ENCODE measurements at places on chromosomes 12 and 14. TPM values are rescaled to one million over a fixed set of nuclear protein-coding genes. Genes with fewer than 3 reads are reported as not detected.
A peak's percentile ranks its signal among the peaks of the same experiment; 100 is the strongest.

KRT82 gene
- not detected for polyA plus RNA-seq

FAM186B gene
- 0.33 TPM for polyA plus RNA-seq

RASAL1 gene
- 0.26 TPM for polyA plus RNA-seq

CCDC177 gene
- not detected for polyA plus RNA-seq

LRP1-AS gene
- not detected for polyA plus RNA-seq

NPFF gene
- polyA plus RNA-seq: not detected

C12orf50 gene
- not detected for polyA plus RNA-seq

ENDOU gene
- not detected for polyA plus RNA-seq

DNA sequence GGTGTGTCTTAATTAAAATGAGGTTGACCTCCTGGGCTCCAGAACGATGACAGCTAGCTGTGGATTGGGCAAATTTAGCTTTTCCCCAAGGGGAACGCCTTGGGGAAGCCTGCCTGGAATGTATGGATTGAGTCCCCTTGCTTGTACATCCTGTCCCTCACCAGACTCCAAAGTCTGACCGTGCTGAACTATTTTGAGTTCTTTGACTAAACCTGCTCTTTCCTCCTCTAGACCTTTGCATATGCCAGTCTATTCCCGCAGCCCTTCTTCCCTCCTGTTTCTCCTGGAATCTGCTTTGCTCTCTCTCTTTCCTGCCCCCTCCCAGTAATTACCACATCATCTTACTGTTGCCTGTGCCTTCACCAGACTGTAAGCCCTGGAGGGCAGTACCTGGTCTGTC, 11.5 kb upstream of the KDM2B start:
- no peak for DNase-seq

DNA sequence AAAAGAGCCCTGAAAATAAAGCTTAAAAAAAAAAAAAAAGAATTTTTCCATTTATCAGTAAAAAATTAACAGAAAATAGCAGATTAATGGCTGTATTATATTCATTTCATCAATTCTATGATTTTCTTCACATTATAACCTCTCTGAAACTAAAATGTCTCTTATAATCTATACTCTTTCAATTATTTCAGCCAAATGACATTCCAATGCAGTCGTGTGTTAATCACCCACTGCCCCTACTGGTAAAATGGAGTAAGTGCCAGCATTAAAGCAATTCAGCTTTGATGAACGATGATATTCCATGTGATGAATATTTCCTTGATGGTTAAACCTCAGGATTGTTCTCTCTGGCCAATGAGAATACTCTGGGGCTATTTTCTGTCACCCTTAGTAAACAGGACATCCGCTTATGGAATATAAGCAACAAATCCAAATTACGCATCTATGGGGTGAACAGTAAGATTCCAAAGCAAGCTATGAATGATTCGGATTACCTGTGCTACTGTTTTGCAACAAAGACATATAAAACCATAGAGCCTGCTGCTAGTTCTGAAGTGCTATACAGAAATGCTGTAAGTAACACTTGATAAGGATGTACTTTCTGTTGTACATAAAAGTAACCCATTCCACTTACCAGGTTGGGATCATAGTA, 20.3 kb upstream of the SYCP3 start:
- no peak for DNase-seq

- DNase-seq: no peak
Measured at GRCh38 chr12:98939350-98939749, 294.3 kb downstream of the APAF1 start.

DNA sequence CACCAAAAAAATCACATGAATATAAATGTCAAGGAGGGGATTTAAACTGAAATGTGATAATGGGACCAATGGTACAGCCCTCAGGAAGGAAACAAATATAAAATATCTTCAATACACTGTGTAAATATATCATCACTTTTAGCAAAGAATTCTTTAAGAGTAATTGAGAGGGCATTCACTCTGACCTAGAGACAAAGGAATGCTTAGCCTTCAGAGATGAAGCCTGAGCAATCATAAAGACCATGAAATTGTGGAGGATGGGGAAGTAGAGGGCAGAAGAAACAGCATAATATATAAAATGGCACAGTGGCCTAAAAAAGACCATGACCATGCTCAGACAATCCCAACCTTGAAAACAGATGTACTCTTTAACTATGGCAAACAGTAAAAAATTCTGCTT, 20.4 kb downstream of the YAF2 start:
- DNase-seq: no peak

DNA sequence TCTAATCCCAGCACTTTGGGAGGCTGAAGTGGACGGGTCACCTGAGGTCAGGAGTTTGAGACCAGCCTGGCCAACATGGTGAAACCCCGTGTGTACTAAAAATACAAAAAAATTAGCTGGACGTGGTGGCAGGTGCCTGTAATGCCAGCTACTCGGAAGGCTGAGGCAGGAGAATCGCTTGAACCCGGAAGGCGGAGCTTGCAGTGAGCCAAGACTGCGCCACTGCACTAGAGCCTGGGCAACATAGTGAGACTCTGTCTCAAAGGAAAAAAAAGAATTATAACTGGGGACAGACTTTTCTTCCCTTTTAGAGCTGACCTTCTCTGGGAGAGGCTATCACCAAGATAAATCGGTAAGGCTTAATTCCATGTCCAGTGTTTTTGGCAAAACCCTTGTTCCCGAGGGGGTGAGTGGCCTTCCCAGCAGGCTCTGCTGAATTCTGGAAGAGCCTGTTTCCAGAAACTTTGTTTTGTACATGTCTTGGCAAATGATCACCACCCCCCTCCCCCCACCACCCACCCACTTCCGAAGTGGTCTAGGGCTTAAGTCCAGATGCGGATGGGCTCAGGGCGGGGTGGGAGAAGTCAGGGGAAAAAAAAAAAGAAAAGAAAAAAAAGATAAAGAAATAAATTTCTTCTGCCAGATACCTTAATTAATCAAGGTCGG, 32.3 kb upstream of the DEGS2 start:
- DNase-seq: no peak

- no peak for DNase-seq
Measured at GRCh38 chr12:5987573-5987972, 42.5 kb upstream of the ANO2 start.

GRCh38 chr12:104201238-104202001, 14.2 kb upstream of the TXNRD1 start:
- DNase-seq: no peak

GRCh38 chr12:108589028-108589839, 8.7 kb downstream of the TMEM119 start:
- no peak for DNase-seq

- DNase-seq: no peak
Measured at GRCh38 chr12:25960961-25961360, 2.5 kb downstream of the RASSF8 start.

- DNase-seq: no peak
Measured at GRCh38 chr14:83575301-83575700, 1954.6 kb upstream of the FLRT2 start.

DNA sequence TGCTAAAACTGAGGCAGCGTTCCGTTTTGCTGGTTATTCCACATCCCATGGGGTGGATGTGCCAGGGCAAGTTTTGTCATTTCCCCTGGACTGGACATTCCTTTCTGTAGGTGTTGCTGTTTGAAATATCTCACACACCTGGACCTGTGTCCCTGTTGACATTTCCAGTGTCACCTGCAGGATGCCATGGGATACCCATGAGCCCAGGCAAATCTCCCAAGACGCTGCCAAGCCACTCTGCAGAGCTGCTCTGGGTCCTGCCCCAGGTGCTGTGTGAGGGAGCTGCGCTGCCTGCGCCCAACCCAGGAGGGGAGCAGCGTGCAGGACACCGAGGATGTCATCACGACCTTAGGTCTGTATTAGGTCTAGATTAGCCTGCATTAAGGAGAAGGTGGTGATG, 5.2 kb upstream of the PACS2 start:
- no peak for DNase-seq

- DNase-seq: no peak
Measured at GRCh38 chr12:49929581-49929980, 21.0 kb upstream of the AQP2 start.

DNA sequence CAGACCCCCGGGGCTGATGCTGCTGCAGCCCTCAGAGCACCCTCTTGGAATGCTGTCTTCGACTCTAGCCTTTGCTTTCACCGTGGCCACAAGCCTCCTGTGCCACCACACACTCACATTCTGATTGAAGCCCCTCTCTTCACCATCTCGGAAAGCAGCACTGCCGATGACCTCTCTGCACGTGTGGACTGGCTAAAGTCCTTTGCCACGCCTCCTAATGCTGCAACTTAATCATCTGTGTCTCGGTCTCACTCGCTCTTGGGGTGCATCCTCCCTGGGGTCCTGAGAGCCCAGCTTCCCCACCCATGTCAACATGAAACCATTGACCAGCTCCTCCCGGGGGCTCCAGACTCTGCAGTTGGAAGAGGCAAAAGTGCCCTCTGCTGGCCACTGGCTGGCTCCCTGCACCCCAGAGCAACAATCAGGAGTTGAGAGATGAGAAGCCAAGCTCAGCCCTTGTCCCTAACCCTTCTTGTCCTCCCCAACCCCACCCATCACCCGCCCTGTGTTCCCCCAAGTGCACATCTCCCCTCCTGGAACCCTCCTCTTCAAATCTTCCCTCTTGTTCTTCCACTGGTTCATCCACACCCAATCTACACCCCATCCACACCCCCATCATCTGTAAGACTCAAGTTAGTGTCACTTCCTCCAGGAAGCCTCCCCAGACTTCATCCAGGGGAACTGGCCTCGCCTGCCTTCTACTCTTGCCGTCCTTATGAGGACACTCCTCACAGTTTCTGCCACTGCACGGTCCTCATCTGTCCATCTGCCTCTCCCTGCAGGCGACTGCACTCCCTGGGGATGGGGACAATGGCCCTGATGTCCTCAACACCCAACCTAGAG, 23.6 kb upstream of the FAM181A start:
- DNase-seq: no peak

DNA sequence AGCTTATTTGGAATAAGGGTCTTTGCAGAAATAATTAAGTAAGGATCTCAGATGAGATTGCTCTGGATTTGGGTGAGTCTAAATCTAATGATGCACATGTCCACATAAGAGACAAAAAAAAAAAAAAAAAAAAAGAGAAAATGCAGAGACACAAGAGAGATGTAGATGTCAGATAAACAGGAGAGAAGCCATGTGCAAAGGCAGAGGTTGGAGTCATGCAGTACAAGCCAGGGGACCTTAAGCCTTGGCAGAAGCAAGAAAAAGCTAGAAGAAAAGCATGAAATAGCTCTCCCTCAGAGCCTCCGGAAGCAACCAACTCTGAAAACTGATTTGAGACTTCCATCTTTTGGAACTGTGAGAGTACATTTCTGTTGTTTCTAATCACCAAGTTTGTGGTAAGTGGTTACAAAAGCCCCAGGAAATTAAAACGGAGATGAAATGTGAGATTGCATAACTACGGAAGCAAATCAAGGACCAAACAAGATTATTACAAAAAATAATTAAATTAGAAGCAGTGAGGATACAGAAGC, 1304.0 kb upstream of the SEL1L start:
- DNase-seq: no peak

- DNase-seq: peak; percentile 92
Measured at GRCh38 chr14:103628684-103629502, at the start of gene KLC1. Gene KLC1 (plus strand): TSS chr14:103629211. CDS start chr14:103654565, 25,354 bp downstream.

DNA sequence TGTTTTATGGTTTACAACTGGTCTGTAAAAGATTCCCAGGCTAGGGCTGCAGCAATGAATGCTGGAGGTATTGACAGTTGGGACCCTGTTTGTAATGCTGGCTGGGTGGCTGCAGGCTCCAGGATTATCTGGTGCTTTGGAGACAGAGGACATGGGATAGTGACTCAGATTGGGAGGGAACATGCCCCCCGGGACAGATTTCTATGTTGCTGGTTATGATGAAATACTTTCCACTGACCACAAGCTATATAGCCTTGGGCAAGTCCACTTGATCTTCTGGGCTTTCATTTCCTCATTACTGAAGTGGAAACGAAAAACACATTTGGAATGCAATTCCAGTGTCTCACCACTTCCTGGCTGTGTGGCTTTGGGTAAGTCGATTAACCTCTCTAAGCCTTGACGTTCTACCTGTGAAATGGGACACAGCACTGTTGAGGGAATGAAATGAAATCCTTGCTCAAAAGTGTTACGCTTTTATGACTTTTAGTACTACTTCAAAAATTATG, 6.3 kb upstream of the TPCN1 start:
- no peak for DNase-seq

DNA sequence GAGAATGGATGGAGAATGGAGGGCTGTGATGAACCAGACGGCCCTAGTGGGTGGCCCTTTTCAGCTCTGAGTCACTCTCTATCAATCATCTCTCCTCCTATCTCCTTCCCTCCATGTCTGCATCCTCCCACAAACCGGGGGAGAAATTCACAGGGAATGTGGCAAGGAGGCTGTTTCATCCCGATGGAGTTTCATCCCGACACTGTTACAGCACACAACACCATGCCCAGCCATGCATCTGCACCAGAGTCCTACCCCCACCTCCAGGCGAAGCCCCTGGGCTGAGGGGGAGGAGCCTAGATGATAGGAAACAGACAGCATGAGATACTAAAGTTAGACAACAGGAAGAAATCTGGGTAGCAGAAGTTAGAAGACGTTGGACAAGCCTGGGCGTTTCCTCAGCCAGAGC, 20.8 kb downstream of the SLC8B1 start:
- DNase-seq: no peak

DNA sequence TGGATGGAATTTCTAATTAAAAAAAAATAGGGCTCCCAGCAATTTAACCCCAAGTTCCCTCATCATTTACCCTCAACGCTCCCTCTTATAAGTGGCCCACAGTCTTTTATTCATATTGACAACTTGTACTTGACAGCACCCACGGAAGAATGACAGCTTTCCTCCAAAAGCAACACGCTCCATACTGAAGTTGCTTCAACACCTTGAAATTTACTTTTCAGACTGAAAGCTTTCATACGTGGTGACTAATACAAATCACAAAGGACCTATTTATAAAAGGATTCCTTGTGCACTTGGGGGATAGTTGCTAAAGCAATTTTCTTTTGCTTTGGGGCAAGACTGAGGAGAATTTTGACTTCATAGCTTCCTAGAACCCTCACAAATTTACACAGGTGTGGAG, 1629.4 kb upstream of the SEL1L start:
- DNase-seq: no peak

- DNase-seq: no peak
Measured at GRCh38 chr12:120134307-120134980, 17.9 kb upstream of the RAB35 start.

GRCh38 chr12:1920971-1921370, 2.5 kb upstream of the CACNA2D4 start:
- DNase-seq: peak; percentile 33
